ENCODE measurements at places on chromosomes 4 and X.
A peak's percentile ranks its signal among the peaks of the same experiment; 100 is the strongest.

- DNase-seq = peak; percentile 48
These were observed 43.0 kb downstream of the CCDC158 start for GRCh38 chr4:76377911-76378310.

DNA sequence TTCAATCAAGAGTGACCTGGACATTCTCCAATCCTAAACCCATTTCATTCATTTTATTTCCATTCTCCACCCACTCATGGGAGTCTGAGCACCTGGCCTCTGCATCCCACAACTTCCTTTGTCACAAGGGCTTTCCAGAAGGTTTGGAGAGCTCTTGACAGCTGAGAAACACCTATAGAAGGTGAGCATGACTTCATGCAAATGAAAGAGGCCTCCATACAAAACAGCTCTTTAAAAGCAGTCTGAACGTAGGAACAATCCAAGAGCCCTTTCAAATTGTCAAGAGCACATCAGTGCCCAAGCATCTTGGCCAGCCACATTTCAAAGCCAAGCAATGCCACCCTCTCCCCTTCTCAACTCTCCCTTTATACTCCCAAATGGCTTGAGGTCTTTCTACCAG, 74.9 kb upstream of the RAP2C start:
- peak; percentile 12 for DNase-seq

- no peak for DNase-seq
These were observed 21.9 kb downstream of the PCGF3 start for GRCh38 chr4:727576-727975.

GRCh38 chrX:1450361-1451161, 2.1 kb downstream of the ASMTL start:
- DNase-seq = no peak

DNA sequence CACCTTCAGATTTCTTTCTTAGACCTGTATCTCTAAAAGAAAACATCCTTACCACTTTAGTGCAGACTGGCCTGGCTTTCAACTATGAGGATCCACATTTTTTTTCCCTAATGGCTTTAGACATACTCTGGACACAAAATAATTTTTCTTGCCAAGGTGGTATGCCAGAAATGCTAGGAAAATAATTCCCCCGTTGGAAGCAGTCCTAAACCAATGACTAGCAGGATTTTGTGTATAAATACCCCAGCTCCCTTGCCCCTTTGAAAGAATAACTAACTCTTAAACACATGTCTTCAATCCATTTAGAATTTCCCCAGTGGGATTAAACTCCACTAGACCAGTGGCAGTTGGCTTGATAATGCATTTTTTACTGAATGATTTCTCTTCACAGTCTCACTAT, 500.5 kb upstream of the FTHL17 start:
- no peak for DNase-seq

GRCh38 chrX:134691453-134691852, 33.2 kb upstream of the PLAC1 start:
- no peak for DNase-seq

DNA sequence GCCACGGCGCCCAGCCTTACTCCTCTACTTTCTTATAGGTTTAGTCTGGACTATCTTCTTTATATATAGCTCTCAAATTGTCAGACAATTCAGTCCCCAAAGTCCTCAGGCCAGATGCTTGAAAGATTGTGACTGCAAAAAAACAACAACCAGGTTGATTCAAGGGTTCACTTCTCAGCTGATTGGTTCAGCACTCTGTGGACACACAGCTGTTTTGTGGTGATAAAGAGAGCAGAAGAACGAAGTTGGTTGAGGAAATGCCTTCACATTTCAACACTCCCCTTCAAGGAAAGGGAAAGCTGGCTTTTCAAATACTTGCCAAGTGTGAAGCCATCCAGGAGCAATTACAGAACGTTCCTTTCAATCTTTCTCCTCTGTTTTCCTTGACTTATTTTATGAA, 166.8 kb downstream of the SHROOM3 start:
- DNase-seq = peak; percentile 66

DNA sequence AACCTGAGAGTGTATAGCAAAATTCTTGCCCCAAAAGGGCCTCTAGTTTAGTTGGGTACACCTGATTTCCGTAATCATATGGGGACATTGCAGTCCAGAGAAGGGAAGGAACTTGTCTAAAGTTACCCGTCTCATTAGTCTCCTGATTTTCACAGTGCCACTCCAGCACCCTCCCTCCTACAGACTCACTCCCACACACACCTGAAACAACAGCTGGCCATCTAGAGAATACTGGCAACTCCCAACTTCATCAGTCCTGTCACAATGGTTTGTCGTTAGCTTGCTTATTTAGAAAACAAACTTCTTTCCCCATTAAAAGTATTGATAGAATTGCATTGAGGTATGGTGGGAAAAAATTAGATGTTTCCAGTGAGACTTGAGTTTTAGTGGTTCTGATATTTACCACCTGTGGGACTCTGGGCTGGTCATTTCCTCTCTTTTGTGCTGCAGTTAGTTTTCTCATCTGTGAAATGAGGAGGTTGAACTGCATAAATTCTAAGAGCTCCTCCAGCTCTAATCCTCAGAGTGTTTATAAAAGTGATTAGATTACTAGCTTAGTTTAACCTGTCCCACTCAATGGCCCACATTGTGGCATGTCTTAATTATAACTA, 1.7 kb downstream of the IL13RA1 start:
- DNase-seq = no peak

DNA sequence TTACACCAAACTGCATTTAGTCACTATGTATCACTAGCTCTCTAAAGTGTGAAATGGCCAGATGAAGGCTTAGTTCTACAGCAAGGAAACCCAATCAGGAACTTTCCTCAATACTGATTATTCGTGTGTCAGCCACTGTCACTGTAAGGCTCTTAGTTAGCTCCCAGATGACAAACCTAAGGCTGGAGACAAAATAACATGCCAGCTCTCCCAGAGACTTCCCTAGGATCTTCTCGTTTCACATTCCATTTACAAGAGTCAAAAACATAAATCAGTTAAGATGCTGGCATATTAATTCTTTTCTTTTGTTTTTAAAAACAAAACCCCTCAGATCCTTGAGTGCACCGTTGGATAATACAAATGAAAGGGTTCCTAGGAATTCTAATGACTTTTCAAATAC, 88.2 kb upstream of the TFDP3 start:
- DNase-seq = no peak

GRCh38 chr4:155495572-155496293, 119.0 kb upstream of the MAP9 start:
- no peak for DNase-seq

DNA sequence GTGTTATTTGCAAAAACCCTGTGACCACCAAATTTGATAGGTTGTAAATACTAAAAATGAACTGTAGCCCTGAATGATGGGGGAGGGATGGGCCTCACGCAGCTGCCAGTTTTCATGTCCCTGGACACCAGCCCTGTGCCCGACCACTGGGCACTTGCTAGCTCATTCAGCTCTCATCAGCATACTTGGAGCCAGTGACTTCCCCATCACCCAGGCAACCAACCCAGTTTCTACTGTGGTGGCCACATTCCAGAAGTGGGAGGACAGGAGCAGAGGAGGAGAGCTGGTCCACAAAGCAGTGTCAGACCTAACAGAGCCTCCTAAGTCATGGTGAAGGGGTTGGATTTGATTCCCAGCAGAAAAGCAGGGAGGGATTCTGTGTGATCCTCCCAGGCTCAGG, 128.2 kb downstream of the CPEB2 start:
- DNase-seq = no peak

DNA sequence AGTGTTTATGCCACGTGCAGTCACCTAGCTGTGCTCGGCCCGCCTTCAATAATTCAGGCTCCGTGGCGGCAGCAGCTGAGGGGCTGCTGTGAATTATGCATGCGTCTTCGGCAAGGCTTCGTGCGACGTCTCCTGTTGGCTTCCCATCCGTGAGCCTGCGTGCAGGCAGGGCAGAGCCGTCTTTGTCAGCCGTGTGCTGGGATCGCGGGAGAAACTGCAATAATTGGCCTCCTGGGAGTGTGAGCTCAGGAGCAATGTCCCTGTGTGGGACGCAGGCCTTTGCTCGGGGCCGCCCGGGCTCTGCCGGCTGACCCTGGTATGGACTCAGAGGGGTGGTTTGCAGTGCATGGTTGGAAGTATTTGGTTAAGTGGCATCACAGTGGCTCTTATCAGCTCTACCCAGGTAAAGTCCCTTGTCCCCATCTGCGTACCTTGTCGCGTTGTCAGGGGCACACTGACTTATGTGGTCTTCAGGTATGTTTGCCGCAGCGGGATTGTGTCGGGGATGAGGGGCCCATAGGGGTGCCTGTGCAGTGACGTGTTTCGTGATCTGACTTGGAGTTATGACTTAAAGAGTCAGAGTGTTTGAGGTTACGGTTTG, 34.5 kb upstream of the HGFAC start:
- DNase-seq = no peak

DNA sequence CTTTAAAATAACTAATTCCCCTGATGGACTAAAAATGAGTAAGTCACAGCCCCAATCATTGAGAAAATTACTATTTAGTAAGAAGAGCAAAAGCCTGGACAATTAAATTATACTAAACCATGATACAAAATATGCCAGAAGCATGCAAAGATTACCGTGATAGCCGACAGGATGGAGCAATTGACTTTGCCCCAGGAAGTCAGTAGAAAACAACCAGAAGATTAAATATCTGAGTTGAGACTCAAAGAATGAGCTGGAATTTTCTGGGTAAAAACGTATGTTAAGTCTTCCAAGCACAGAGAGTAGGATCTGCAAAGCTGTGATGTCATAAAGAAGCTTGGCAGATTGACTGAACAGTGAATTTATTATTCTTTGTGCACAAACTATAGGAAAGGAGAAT, 816.1 kb upstream of the TENM3 start:
- DNase-seq = peak; percentile 19

DNA sequence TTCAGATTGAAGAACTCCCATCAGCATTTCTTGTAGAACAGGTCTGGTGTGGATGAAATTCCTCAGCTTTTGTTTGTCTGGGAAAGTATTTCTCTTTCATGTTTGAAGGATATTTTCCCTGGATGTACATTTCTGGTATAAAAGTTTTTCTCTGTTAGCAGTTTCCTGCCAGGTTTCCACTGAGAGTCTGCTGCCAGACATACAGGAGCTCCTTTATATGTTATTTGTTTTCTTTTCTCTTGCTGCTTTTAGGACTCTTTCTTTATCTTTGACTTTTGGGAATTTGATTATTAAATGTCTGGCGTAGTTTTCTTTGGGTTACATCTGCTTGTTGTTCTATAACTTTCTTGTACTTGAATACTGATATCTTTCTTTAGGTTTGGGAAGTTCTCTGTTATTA, 486.5 kb downstream of the ARAP2 start:
- no peak for DNase-seq

DNA sequence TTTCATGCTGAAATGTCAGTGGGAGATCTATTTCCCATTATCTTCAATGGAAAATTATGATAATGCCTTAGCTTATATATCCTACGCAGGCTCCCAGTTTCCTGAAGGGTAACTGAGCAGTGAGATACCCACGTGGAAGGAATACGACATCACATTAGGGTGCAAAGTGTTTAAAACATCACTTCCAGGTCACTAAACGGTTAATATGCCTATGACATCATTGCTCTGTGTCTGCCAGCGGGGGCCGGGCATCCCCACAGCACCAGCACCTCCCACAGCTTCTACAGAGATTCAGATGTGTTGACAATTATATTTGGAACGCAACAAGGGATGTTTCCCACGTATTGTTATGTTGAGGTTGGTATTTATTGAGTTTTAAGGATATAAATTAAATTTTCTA, 27.1 kb downstream of the TMEM271 start:
- no peak for DNase-seq

DNA sequence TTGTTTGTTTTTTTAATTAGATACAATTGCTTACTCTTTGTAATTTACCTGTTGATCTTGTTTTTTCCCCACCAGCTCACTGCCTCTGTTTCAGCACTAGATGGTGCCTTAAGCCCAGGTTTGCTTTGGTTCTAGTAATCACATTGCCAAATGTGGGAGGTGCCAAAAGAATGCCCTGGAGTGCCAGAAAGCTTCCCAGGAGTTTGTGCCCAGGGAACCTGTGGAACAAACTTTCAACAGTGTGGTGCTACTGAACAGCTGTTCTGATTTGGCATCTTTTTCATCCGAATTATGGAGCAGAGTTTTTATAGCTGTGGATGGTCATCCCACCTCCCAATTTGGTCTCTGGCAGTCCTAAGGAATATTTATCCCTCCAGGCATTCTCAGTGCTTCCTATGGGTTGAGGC, 1000.7 kb downstream of the STIM2 start:
- DNase-seq = peak; percentile 2

- no peak for DNase-seq
These were observed 5.1 kb downstream of the MORF4L2 start for GRCh38 chrX:103681443-103681842.

DNA sequence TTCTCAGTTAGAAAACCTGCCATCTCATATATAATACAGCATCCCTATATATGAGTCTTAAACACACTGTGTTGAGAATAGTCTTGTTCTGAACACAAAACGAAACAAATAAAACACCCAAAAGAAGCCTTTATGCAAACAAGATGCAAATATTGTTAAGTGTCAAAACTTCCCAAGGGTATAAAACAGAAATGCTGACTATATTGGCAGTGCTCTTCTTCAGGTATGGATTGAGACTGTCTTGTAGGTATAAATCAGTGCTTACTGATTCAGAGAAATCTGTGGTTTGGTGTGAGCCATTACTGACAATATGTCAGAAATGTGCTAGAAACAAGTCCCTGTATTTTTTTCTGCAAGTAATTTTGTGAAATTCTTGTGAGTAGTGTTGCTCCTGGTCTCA, 82.8 kb upstream of the CTSO start:
- DNase-seq = no peak

DNA sequence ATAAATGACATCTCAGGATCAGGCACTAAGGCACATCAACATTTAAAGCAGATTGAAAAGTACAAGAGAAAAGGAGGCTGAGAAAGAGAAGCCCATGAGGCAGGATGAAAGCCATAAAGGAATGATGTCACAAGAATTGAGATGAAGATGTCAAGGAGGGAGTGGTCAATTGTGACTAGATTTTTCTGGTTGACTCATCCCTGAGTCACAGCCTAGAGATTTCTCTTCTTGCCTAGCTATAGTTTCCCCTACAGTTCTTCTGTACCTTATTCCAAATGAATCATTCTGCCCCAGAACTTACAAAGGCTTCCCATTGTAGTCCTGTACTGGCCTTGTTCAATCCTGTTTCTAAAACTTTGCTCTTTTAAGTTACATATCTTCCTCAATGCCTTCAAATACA, 3.4 kb upstream of the USP53 start:
- peak; percentile 88 for DNase-seq

DNA sequence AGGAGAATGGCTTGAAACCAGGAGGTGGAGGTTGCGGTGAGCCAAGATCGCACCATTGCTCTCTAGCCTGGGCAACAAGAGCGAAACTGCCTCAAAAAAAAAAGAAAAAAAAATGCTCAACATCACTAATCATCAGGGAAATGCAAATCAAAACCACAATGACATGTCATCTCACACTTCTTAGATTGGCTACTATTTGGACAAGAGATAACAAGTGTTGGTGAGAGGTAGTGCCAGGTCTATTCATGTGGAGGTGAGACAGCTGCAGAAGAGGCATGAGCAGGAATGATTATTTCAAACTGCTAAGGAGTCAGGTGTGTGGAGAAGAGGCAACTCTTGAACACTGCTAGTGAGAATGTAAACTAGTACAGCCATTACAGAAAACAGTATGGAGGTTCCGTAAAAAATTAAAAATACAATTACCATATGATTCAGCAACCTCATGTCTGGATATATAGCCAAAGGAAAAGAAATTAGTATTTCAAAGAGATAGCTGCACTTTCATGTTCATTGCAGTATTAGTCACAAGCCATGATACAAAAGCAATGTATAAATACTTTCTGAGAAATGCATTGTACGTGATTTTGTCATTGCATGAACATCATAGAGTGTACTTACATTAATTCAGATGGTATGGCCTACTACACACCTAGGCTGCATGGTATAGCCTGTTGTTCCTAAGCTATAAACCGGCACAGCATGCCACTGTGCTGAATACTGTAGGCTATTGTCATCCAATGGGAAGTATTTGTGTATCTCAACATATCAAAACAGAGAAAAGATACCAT, 75.3 kb downstream of the TMEM144 start:
- no peak for DNase-seq
